ENCODE measurements at places on chromosomes 3 and 15.
A peak's percentile ranks its signal among the peaks of the same experiment; 100 is the strongest.

GRCh38 chr3:10883478-10884234, 67.6 kb downstream of the SLC6A11 start:
- peak; percentile 6 for DNase-seq

DNA sequence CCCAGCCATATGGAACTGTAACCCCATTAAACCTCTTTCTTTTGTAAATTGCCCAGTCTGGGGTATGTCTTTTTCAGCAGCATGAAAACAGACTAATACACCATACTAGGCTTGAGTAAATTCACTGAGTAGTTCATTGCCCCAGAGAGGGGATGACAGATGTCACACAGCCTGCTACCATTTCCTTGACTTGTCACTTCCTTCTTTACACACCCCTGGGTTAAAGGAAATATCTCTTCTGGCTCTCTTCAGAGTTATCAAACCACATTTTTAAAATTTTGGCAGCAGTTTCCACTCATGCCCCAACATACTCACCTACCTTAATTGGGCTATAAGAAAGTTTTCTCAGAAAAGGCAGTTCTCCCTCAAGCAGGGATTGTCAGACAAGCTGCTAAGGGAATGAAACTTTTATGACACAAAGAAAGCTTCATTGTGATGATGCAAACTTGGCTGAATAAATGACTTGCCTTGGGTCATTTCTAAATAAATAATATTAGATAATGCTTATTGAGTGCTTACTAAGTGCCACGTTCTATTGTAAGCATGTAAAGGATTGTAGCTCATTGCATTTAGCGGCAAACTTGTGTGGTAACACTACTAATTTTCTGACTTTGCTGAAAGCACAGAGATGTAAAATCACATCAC, 68.0 kb upstream of the RBMS3 start:
- DNase-seq: no peak

- DNase-seq: no peak
Observed at GRCh38 chr3:195770081-195770840, 41.5 kb downstream of the MUC4 start.

- no peak for DNase-seq
Observed at GRCh38 chr3:114260152-114260551, 22.8 kb upstream of the ZNF80 start.

- DNase-seq: peak; percentile 52
Observed at GRCh38 chr3:48088056-48088748, 72.0 kb upstream of the MAP4 start.

DNA sequence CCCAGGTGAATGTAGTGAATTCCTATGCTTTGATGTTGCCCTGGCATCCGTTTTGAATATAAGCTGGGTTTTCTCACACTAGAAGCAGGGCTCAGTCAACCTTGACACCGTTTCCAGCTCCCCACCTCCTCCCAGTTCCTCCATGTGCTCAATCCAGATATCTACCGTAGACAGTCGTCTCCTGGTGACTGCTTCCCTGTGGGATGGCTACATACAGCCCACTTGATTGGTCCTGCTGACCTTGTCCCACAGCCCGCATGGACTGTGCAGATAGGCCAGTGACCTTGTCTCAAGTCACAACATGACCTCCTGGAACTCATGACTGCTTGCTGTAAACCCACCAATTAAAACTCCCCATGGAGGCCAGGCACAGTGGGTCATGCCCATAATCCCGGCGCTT, 8.1 kb downstream of the SEMA7A start:
- no peak for DNase-seq

GRCh38 chr3:135917076-135917475, 48.5 kb upstream of the PPP2R3A start:
- DNase-seq: no peak

- no peak for DNase-seq
Observed at GRCh38 chr15:50380089-50380488, 25.1 kb upstream of the GABPB1 start.

GRCh38 chr3:45795882-45796765, at the start of gene SLC6A20:
Gene SLC6A20 (minus strand): TSS chr3:45796536. CDS start chr3:45796419, 117 bp downstream.
- DNase-seq: no peak

- no peak for DNase-seq
Observed at GRCh38 chr3:65829228-65829627, 209.5 kb downstream of the MAGI1 start.

- no peak for DNase-seq
Observed at GRCh38 chr3:171797265-171797679, 13.0 kb downstream of the PLD1 start.

- DNase-seq: no peak
Observed at GRCh38 chr15:76199106-76200082, 111.9 kb downstream of the ETFA start.

DNA sequence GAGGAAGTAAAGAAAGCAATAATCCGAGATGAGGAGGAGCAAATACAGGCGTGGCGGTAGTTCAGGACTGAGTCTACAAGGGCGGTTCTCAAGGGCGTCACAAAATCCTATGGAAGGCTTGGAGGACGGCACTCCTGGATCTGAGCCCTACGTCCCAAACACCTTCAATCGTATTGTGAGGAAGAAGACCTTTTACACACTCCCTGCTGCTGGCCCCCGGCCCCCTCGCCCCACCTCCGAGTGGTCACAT, 747 bp downstream of the PLD1 start:
- DNase-seq: no peak

DNA sequence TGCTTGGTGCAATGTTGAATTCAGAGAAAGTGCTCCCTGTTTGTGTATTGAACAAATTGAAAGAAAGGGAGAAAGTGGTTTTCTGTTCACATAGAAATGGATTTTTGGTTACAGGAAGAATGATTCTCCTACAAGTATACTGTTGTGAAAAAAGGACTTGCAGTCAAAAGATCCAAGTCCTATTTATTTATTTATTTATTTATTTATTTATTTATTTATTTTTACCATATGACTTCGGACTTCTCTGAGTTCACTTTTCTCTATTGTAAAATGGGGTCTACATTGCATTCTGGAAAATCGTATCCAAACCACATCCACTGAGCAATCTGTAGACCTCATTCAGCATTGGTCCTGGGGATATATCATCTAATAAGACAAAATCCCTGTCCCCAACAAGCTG, 46.1 kb downstream of the STARD5 start:
- no peak for DNase-seq

- no peak for DNase-seq
Observed at GRCh38 chr3:58419780-58420507, 13.7 kb downstream of the PDHB start.

DNA sequence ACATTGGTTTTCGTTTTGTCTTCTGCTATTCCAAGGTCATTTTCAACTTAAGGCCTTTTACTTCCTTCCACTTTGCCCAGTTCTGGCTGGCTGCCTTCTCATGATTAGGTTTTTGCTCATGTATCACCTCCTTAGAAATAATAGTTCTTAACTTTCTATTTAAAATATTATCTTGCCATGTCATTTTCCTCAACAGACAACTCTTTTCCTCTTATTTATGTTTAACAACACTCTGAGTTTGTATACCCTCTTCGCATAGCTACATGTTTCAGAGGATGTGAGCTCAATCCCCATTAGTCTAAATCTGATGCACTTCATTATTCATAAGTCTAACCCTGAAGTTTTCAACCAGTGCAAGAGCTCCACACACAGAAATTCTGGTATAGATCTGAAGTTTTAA, 299.1 kb downstream of the BCHE start:
- no peak for DNase-seq

- no peak for DNase-seq
Observed at GRCh38 chr15:45346381-45346780, 32.0 kb downstream of the GATM start.

DNA sequence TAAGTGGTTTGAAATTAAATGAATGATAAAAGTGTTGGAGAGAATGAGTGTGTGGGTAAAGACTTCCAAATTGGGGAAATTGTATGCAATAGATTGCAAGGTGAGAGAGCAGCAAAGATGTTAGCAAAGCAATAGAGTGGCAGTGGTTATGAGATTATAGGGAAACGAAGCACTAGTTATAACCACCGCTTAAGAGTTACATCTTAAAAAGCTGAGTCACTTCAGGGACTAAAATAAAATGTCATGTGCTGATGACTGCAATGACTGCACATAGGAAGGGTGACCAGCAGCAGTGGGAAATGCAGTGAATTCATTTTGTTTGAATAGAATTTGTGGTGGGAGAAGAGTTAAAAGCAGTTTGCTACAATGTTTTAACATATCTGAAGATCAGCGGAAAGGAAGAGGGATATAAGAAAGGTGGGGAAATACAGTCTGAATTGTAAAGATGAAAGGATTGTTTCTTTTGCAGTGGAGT, 127.3 kb downstream of the RAP2B start:
- DNase-seq: no peak

DNA sequence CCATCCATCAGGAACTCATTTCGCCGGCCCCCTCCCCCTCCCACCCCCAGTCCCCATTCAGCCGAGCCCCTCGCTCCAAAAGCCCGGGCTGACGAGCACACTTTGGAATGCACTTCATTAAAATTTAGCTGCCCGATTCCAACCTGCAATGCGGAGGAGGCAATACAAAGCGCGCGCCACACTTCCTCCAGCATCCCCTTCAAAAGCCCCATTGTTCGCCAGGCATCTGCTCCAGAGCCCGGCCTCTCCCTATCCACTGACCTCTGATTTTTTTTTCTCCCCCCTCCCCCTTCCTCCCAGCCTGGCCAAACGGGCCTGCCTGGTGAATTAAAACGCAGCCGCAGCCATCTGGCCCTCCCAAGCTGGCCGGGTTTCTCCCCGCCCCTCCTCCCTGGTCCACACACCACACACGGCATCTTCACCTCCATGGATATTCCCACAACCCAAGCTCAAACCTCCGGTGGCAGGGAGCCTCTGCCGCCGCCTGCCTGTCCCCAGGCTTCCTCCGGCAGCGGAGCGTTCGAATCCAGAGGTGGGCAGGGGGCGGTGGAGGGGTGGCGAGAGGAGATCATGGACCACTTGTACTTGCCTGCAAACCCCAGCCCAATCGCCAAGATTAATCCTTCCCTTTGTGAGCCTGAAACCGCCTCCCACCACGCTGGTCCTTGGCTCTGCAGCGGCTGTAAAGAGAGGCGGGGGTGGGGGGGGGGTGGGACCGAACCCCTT, 441.3 kb downstream of the MAGI1 start:
- DNase-seq: peak; percentile 52

DNA sequence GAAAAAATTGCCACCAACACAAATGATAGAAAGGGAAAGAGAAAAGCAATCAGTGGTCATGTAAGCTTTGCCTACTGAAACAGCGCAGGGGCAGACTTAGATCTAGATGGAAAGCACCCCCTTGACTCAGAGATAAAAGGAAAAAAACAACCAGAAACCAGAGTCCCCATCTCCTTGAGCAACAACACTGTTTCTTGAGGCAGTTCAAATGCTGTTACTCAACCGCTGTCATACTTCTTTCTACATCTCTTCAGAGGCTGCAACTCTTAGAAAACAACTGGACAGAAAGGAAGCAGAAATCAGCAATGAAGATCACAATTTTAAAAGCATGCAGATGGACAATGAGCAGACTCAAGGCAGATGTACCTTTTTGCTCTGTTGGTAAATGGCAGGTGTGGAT, 36.5 kb downstream of the FSIP1 start:
- DNase-seq: no peak

DNA sequence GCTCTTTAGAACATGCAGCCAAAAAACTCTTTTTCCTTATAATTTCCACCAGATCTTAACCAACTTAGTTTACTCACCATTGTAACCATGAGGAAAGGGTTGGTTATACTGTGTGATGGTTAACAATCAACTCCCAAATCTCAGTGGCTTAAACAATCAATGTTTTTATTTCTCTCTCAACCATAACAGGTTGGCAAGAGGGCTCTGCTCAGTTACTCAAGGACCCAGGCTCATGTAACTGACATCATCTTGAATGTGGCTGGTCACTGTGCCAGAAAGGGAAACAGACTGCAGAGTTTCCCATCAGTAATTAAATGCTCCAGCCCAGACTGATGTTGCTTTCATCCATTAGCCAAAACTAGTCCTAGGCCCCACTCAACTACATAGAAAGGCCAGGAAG, 69.0 kb downstream of the ANKRD28 start:
- no peak for DNase-seq

GRCh38 chr3:122921791-122922651, 105.5 kb downstream of the SEMA5B start:
- DNase-seq: no peak

GRCh38 chr15:40313531-40314398, 6.0 kb upstream of the PLCB2 start:
- DNase-seq: no peak

DNA sequence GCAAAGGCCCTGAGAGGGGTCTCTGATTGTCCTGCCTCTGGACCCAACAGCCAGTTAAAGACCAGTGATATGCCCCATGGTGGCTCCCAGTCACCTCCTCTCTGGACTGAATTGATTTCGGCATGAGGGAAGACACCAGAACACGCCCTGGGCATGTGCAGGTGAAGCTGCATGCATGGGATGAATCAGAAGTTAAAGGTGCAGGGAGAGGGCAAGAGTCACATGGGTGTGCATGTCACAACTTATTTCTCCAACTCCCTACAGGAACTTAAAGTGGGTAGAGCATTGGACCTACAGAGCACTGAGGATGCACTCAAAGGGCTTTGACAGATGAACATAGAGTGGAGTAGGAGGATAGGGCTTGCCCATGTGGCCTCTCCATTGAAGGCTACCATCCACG, 16.9 kb upstream of the RHCG start:
- DNase-seq: no peak

DNA sequence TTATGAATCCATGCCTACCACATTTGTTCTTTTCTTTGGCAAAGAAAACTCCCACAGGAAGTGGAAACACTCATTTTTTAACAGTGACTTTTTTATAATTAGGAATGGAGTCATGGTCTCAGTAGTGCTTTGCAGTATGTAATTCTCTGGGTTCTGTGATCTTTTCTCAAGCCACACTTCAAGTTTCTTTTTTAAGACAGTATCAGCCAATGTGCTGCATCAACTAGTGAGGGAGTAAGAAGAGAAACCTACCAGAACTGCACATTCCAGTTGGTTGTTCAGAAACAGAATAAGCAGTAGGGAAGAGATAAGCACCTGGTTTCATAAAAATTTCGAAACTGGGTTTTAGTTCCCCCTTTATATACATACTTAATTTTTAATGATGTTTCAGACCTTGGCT, 126.3 kb downstream of the FOXB1 start:
- DNase-seq: no peak

DNA sequence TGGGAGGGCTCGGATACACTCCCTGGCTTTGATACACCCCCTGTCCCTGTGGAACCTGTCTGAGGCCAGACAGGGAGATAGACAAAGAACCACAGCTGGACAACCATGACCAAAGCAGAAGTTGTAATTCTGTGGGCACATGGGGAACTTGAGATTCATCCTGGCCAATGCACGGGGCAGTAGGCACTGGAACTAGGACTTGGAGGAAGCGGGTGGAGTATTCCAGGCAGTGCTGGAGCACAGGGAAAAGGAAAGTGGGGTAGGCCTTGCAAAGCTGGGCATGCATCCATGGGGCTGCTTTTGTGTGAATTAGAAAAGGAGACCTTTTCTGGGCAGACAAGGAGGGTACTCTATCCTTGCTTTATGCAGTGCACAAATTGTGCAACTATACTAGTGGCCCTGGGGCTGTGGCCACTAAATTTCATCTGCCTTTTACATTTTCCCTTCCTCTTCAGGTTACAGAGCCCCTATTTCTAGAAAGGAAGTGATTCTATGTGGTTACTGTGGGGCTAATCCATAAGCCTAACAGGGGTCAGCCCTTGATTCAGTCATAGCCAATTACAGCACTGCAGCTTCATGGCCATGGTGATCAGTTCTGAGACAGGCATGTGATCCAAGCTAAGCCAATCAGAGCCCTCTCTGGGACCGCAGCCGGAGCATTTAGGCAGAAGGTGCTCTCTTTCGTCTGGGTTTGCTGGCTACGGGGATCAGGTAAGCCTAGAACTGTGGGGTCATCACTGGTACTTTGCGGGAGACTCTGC, 21.0 kb downstream of the CRABP1 start:
- no peak for DNase-seq

GRCh38 chr3:156507285-156507684, 47.6 kb downstream of the SSR3 start:
- no peak for DNase-seq

Measured in anterior cingulate cortex (tissue), 58 donors.